ENCODE measurements at places on chromosomes 6 and 20.

DNA sequence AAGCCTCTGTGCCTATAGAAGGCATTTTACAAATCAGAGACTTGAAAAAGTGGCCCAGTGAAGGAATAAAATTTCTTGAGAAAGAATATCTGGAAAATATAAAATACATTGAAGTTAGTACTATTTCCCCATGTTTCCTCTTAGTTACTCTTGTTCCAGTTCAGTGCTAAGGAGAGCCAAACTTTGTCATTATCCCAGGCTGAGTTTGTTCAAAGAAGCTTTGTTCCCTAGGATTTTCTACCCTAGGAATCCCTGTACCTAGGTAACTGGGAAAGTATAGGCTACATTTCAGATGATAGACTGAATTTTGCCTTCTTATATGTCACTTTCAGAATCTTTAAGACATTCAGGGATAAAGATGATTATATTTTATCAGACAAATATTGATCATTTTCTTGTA lies 1395.7 kb upstream of the MAP3K7 start:
- DNase-seq, result no peak

DNA sequence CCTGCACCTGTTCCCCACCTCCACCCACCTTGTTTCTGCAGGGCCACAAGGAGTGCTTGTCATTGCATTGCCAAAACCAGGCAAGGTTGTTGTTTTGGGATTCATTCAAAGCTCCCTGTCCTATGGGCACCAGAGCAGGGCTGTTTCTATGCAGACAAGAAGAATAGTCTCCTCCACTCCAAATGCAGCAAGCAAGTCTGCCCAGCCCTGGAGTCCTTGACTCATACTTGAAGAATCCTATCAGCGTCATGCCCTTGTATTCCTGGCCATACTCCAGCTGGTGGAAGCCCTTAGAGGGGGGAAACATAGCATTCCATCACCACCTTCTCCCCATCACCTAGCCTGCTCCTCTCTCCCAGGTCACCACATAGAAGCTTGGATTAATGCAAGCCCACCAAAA lies 145.3 kb upstream of the ECI2 start:
- DNase-seq, result no peak

DNA sequence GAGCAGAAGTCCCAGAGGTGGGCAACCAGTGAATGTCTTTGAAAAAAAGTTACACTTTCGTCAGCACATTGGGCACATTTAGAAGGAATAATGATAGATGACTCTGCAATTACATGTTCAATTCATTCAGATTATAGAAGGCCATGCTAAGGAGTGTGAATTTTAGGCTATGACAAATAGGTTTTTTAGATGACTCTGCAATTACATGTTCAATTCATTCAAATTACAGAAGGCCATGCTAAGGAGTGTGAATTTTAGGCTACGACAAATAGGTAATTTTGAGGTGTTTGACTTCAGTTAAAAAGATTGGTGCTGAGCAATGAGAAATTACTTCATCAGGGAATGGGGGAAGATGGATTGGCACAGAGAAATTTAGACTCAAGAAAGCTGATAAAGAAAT lies 744.9 kb upstream of the MMS22L start:
- DNase-seq, result no peak

DNA sequence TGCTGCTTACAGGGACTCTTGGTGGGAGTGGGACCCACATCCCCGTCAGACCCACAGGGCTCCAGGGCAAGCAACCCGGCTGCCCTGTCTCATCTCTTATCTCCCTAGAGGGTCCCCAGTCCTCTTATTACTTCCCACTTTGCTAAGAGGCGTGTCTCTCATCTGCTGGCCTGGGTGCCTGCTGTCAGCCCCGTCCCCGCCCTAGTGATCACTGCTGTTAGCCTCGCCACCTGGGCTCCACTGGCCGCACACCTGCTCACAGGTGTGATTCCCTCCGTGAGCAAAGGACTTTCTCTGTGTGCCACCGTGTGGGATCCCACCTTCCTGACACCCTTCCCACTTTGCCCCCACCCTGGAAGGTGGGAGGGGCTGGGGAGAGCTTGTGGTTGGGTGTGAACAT lies 57.6 kb downstream of the TCP11 start:
- DNase-seq, result no peak

DNA sequence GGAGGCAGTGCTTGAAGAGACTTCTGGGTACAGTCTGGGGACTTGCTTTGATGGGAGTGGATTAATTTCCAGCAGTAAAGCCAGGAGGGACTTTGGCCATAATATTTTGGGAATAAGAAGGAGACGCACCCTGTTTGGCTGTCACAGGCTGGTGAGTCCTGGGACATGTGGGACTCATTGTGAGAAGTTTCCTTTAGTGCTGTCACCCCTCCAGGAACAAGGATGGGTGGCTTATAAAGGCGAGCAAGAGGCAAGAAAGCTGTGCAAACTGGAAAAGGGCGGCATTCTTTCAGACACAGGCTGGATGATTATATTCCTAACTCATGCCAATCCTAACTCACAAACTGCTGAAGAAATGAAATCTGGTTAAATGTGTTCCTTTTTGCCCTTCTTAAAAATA lies 77.5 kb upstream of the KCNK16 start:
- no peak for DNase-seq

DNA sequence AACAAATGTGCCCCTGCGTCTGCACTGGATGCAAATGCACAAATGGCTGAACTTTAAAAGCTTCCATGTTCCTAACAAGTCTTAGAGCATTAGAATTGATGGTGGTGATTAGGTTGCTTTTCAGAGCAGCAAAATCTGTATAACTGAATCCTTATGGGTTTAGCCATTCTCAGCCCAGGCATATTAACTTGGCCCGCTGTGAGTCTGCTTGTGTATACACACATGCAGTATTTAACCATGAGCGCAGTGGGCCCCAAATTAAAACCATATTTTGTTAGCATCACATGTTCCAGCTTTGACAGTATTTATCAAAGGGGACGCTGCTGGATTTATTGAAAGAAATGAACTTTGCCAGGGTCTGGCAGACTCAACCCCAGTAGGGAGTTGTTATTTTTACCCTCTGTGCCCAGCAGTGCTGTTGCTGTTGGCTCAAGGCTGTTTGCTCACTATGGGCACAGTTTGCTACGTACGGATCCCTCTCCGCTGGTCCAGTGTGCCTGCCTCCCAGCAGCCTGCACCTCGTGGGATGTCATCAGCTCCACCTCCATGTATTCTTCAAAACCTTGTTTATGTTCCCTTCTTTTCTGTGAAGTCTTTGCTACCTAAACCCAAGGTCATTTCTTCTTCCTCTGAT lies 144.7 kb downstream of the QRSL1 start:
- DNase-seq, result no peak

Measured in NCI-H510A treated with DMSO at 0.1 percent for 48 hours (cell line).